ENCODE measurements at places on chromosomes 6 and 20. TPM values are rescaled to one million over a fixed set of nuclear protein-coding genes. Genes with fewer than 3 reads are reported as not detected.

PRRT1 gene
- total RNA-seq = 6.6 TPM

HLA-DQB2 gene
- total RNA-seq = 1.1 TPM

PSORS1C2 gene
- not detected for total RNA-seq

GJA10 gene
- not detected for total RNA-seq

CAGE1 gene
- not detected for total RNA-seq

PRSS35 gene
- total RNA-seq = not detected

OXT gene
- not detected for total RNA-seq

FAM217A gene
- total RNA-seq = not detected

SAMD3 gene
- total RNA-seq = 1.7 TPM

INSM1 gene
- 6.3 TPM for total RNA-seq

PLCB4 gene
- 51.2 TPM for total RNA-seq

GRCh38 chr6:47789553-47789952 lies 7.7 kb downstream of the OPN5 start:
- no peak for DNase-seq

- no peak for DNase-seq
Observed at GRCh38 chr20:11993886-11994461, 76.3 kb downstream of the BTBD3 start.

- no peak for DNase-seq
Observed at GRCh38 chr20:6925744-6926278, 158.3 kb downstream of the BMP2 start.

- DNase-seq = no peak
Observed at GRCh38 chr6:142518126-142518525, 216.3 kb downstream of the ADGRG6 start.

GRCh38 chr6:43687079-43687436 lies 533 bp downstream of the MRPS18A start:
- DNase-seq = no peak

DNA sequence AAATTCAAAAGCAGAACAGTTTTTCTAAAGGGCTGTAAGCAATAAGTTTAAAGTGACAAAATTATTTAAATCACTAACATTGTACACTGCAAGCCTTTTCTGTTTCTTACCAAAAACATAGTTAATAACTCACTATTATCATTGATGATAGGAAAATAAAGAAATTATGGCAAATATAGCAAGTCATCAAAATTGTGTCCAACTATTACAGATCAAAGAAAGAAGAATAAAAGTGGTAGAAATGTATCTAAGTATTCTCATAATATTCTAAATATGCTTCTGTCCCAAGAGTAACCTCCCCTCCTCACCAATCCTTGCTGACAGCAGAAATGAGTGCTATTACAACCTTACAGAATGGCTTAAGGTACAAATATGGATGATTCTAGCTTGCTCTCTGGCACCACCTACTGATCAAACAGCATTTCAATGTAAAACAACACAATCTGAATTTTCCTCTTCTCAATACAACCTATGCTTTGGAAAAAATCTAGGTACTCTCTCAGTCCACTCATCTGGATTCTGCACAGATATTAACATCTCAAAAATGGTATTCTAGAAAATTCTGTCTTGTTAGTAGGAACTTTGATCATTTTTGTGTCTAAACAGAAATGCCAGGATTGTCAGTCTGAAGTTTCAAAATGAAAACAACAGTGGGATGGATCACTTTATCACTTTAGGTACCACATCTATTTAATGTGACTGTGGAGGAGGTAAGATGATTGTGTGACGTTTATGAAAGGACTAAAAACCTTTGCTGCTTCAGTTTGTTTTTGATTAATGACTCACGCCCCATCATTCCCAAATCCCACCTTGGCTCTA lies 40.9 kb downstream of the ZFP64 start:
- no peak for DNase-seq

DNA sequence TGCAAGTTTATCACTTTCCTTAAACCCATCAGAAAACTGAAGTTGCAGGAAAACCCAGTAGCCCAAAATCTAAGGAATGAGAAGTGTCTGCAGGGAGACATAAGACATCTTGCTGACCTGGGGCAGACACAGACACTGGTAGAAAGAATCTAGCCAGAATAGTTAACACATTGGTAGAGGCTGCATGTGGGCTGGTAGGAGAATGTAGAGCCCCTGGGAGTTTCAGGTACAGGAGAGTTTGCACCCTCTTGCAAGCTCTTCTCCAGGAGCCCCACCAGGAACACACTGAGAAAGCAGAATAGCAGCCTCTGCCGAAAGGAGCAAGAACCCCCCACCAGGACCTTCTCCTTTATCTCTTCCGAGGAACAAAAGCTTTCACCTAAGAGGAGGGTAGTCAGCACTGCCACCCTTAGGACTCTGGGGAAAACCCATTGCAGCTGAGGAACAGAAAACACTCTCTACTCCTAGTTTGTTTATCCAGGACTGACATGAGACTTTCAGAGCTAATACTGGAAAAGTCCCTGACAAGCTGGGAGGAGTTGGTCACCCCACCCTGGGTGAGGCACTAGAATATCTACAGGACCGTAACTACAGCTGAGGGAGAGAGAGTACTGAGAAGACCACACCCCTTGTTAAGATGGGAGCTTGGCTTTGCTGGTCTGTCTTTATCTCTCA lies 10.5 kb upstream of the OGFRL1 start:
- no peak for DNase-seq

DNA sequence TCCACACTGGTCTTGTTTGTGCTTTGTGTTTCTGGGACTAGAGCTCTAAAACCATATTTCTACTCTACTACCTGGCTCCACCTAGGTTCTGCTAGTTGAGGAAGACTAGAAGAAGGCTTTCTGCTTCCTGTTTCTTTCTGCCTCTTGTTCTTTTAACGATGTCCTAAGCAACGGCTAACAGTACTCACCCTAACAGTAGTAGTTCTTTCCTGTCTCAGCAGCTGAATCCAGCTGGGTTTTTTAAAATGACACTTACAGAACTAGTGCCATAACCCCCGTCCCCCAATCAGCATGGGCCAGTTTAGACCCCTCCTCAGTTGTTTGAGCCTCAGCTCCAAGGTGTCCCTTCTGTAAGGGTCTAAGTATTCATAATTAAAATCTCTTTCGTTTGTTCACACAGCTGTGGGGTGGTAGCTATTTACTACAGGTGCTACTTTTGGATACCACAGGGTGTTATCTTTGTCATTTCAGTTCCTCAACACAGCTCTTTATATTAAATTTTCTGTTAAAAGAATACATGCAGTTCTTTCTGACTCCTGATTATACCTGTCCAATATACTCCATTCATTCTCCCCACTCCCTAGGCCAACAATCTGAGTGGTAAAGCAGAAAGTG lies 790.2 kb downstream of the DHX35 start:
- no peak for DNase-seq

DNA sequence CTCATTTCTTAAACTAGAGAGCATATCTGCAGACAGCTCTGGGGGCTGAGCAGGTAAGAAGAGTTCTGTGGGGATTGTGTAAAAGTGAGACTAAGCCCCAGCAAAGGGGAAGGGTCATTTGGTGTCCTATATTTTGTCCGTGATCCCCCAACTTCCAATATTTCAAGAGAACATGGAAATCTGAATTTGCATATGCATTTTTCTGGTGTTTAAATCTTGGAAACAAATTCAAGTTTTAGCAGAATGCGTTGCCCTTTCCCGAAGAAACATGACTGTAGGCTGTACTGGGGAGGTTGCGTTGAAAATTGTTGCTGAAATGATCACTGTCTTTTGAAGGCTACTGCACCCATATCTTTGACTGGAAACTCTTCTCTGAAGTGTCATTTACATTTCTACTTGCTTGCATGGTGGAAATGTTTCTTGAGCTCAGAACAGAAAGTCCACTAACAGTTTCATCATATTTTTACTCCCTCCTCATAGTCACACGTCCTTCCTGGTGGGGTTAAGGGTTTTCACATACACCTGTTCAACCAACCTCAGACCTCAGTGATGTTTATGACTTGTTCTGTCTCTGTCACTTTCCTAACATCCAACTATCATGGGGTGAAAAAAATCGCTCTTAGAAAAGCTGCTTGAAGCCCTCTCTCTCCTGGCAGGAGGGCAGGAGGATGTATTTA lies 140.3 kb downstream of the BCAS1 start:
- DNase-seq = no peak

- peak; percentile 57 for DNase-seq
Observed at GRCh38 chr20:37081717-37082289, 14.0 kb downstream of the RBL1 start.

GRCh38 chr6:159935633-159936032 lies 33.2 kb upstream of the IGF2R start:
- DNase-seq = no peak

DNA sequence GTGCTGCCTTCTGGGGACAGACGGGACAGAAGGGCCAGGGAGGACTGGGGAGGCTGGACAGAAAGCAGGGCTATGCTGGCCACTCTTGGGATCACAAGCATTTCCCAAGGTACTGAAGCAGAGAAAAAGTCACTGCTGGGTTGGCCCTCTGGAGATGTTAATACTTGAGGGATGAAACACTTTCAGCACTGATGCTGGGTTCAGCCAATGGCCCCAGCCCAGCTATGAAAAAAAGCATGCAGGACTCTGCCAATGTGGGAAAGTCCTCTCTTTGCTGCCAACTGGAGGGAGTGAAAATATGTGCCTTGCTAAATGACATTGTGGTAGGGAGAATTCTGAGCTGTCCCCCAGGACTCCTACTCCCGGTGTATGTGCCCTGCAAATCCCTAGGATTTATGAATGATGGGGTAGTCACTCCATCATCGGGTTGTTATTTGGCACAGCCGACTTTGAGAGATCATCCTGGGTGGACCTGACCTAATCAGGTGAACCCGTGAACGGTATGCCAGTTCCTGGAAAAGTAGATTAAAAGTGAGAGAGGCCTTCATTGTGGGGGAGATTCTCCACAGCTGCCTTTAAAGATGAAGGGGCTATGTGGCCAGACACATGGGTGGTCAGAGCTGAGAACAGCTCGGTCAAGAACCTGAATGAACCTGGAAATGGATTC lies 119.9 kb upstream of the TRAF3IP2 start:
- DNase-seq = no peak

DNA sequence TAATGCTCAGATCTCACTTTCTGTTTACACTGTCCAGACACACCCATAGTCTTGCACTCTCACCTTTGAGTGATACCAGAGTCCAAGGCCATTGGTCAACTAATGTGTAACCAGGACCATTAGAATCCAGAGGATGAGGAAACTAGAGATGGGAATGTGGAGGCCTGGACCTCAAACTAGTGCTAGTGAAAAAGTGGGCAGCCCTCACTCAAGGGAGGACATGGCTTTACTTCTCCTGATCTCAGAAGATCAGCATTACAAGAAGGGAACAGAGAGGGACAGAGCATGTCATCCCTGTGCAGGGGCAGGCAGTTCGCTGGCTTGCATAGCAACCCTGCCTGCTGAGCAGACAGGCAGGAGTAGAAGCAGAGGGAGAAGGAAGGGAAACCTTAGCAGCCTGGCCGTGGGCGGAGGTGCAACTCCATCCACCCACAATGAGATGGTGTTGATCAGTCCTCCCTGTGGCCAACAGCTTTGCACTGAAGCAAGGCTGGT lies 22.6 kb upstream of the XRN2 start:
- peak; percentile 41 for DNase-seq

GRCh38 chr6:44061375-44062104 lies 65.7 kb downstream of the MRPL14 start:
- DNase-seq = no peak

- DNase-seq = no peak
Observed at GRCh38 chr20:64050261-64051032, 1.0 kb upstream of the SOX18 start.

GRCh38 chr6:168370310-168370991 lies 50.9 kb upstream of the DACT2 start:
- peak; percentile 90 for DNase-seq

DNA sequence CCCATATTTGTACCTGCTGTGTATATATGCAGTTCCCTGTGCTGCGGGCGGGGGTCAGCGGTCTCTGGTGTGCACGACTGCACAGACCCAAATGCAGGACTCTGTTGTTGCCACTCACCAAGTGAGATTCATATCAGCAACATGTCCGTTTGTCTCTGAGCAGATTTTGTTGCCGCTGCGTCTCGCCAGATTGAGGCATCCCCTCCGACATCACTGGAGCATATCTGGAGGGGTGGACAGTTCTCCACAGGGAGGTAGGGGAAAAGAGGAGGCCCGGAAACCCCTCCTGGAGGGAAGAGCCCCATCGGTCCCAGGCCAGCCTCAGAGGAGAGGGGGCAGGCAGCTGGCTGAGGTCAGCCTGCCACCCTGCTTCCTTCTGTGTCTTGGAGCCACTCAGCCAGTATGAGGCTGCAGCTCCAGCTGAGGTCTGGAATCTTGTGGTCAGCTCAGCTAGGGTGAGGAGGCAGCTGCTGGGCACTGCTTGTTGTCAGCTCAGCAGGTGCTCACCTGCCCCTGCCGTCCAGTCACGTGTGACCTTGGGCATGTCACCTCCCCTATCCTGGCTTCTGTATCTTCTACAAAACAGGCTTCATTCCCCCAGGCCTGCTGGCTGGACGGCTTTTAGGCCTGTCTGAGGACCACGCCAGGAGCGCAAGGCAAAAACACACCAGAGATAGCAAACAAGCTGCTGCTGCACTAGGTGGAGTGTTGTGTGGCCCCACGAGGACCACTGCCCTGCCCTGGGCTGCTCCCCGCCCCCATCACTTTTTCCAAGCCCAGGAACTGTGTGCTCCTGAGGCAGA lies 47.1 kb downstream of the HNF4A start:
- DNase-seq = peak; percentile 55

GRCh38 chr6:3196770-3197169 lies 30.7 kb downstream of the TUBB2B start:
- no peak for DNase-seq

DNA sequence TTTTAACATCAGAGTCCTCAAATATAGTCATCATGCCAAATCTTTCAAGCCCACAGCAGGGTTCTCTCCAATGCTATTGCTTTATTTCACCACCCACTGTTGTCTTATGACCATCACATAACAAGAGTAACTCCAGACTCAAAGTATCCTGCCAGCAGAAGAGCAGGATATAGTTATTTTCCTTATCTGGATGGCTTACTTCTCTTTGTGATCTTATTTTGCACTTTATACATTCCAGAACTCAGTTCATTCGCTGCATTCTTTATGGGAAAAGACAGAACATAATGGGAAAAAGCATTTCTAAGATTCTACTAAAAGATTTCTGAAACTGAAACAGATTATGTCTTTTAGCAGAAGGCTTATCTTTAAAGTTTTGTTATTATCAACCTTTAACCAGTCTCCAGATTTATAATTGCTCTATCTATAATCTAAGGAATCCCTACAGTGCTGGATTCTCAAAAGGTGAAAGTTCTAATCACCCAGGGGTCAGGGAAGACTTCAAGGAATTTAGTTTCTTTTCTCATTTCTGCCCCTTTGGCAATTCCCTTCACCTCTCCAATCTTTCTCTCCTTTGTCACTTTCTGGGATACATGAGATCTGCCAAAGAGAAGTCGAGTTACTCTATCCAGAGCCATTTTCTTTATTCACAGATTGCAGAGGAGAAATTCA lies 190.4 kb downstream of the TPBG start:
- no peak for DNase-seq

GRCh38 chr6:62764841-62765240 lies 446.4 kb upstream of the FKBP1C start:
- DNase-seq = no peak

DNA sequence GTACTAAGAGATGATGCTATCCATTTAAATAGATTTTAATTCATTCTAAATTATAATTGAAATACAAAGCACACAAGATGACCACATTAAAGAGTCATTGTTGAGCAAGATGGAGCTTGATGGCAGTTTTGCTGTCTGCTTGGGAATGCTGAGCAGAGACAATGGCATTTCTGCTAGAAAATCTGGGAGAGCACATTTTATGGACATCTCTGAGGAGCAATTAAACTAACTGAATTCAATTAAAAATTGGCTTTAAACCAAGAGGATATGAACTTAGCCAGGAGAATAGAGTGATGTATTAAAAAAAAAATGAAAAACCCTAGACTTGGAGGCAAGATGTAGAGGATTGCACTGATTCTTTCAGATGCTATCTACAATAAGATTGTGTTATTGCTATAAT lies 19.1 kb upstream of the ADGRB3 start:
- DNase-seq = no peak

Data from mucosa of descending colon (tissue), 3 donors.